ENCODE measurements at places on chromosomes 7 and 10.

- no peak for DNase-seq
These were observed 108.8 kb upstream of the PCLO start for GRCh38 chr7:83271212-83272099.

GRCh38 chr7:8260871-8261694 is 884 bp downstream of the ICA1 start:
- peak; percentile 42 for DNase-seq

DNA sequence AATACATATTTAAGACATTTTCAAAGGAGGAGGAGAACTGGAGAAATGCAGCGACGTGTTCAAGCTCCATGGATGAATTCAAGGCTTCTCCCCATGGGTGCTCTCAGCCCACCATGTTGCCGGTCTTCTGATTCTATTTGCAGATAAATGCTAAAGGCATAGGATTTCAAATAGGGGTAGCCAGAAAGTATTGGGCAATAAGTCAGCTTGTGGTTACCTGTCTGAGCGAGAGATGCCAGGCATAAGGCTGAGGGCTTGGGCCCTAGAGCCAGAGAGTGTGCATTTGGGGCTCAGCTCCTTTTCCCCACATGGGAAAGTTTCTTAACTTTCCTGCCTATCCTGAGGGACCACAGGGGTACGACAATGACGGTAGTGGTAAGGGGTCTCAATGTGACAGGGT is 180.0 kb downstream of the PARD3 start:
- no peak for DNase-seq

- no peak for DNase-seq
These were observed 292.4 kb upstream of the AKR1E2 start for GRCh38 chr10:4533621-4534020.

DNA sequence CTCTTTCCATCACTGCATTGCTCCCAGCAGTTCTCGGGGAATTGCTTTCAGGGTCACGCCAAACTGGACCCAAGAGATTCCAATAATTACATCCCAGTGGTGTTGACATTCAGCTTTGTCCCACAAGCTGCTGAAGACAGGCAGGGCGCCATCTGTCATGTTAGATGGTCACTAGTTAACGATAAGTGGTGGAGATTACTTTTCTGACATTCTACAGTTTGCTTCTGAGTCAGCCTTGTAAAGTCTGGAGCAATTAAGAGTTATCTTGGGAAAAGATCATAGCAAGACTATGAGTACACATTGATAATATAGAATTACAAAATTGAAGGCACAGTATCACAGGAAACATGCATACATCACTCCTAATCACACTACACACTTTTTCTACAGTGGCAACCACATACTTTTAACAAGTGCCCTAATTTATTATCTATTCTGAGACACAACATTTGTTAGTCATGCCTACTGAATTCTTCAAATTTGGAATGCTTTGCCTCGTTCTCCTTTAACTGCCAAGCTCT is 41.9 kb downstream of the SEMA3C start:
- DNase-seq: no peak

GRCh38 chr10:17227367-17228090 is 512 bp upstream of the VIM start:
- DNase-seq: peak; percentile 46

DNA sequence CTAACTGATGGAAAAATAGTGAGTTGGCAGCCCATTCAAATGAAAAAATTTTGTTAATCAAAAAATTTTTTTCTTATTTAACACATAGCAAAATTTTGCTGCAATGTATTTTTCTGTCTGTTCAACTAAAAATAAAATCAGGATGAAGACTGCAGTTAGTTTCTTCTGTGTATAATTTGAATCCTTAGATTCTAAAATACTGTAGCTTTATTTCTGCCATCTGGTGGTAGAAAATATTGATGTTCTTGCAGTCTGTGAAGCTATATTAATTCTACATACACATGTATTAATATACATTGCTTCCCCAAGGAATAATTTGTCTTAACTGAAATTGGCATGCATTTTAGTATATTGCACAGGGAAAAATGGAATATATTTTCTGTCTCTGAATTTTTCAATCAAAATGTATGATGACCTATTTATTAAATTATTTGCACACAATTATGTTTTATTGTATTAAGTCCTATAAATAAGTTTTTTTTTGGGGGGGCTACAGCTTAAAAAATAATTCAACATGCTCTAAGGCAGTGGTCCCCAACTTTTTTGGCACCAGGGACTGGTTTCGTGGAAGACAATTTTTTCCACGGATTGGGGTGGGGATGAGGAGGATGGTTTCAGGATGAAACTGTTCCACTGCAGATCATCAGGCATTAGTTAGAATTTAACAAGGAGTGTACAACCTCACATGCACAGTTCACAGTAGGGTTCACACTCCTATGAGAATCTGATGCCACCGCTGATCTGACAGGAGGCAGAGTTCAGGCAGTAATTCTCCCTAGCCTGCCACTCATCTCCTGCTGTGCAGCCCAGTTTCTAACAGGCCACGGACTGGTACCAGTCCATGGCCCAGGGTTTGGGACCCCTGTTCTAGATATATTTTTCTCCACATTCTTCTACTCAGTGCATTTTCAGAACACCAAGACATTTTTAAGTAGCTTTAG is 119.4 kb downstream of the GNAT3 start:
- DNase-seq: peak; percentile 36

DNA sequence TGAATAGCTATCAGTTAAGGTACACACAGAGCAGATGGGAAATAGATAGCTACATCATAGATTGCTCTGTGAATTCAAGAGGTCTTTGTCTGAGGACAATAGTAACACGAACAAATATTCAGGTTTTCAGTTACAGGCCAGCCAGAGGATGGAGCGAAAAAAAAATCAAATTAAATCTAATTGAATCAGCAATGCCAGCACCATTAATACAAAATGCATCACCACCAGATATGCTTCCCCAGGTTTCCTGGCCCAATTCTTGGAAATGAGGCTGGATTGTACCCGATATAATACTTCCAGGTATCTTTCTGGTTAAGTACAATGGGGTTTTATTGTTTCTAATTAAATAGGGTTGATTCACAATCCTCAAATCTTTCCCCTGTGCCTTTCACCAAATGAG is 975.8 kb upstream of the AUTS2 start:
- DNase-seq: no peak
